ENCODE measurements at places on chromosomes 2 and 18. TPM values are rescaled to one million over a fixed set of nuclear protein-coding genes. Genes with fewer than 3 reads are reported as not detected.
A peak's percentile ranks its signal among the peaks of the same experiment; 100 is the strongest.

The PXDN gene
- 36.4 TPM for total RNA-seq

DNA sequence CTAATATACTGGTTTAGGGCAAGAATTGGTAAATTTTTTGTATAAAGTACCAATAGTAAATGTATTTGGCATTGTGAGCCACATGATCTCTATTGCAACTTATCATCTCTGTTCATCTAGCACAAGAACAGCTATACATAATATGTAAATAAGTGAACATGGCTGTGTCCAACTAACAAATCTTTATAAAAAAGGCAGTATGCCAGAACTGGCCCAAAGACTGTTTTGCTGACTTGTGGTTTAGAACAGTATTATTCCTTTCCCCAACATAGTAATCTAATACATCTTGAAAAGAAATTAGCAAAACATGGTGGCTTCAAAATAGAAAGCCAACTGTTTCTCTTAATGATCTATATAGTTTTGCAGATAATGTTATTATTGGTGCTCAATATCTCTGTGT lies 441.4 kb upstream of the CELF4 start:
- no peak for DNase-seq
- H3K36me3 ChIP-seq: no peaks in the 10 kb centered on the region
- no peaks in the 10 kb centered on the region for H3K27me3 ChIP-seq
- H3K4me3 ChIP-seq: no peak overlapping the region
- H3K27ac ChIP-seq: no peak overlapping the region

GRCh38 chr2:56184500-56185011 lies 766 bp downstream of the CCDC85A start:
- H3K27me3 ChIP-seq: peaks cover 17% of the 10 kb centered on the region
- peak; percentile 34 for DNase-seq
- peak overlapping the region; percentile 89 for H3K27ac ChIP-seq
- H3K36me3 ChIP-seq: no peaks in the 10 kb centered on the region

The NAT8 gene
- not detected for total RNA-seq

DNA sequence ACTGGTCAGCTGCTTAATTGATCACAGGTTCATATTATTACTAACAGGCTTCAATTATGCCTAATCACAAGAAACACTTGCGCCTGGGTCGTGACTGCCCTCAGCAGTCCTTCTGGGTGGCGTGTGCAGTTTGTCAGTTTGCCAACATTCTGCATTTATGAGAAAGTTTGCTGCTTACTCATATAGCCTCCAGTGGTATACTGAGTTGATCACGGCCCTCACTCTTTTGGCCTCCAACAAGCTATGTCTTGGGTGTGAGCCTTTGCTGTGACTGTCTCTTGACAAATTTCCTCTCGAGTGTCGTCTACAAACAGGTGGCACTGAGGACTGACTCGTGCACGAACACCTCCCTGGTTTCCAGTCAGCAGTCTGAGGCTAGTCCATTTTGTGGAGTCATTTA lies 27.3 kb downstream of the DCDC2C start:
- H3K36me3 ChIP-seq: no peaks in the 10 kb centered on the region
- no peaks in the 10 kb centered on the region for H3K27me3 ChIP-seq
- no peak for DNase-seq

- no peaks in the 10 kb centered on the region for H3K36me3 ChIP-seq
- no peak overlapping the region for H3K4me3 ChIP-seq
- no peaks in the 10 kb centered on the region for H3K4me1 ChIP-seq
- no peak overlapping the region for H3K27ac ChIP-seq
Observed at GRCh38 chr2:133711806-133712205, 143.5 kb upstream of the NCKAP5 start.

DNA sequence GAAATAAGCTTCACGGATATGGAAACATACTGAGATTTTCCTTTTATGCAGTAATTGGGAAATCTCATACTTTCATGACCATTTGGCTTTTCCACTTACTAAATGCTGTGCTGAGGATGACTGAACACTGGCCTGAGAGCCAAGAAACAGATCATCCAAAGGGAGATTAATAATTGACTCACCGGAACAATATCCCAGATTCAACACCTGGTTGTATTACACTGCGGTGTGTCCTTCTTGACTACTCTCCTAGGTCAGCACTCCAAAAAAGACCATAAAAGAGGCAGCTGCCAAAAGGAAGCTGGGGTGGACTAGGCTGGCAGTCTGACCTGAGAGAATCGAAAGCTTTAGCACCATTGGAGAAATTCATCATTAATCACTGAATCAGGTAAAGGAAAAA lies 469.1 kb downstream of the CBLN2 start:
- no peaks in the 10 kb centered on the region for H3K27me3 ChIP-seq
- H3K4me3 ChIP-seq: no peak overlapping the region
- no peaks in the 10 kb centered on the region for H3K36me3 ChIP-seq
- no peak overlapping the region for H3K27ac ChIP-seq
- DNase-seq: no peak

The AMER3 gene
- total RNA-seq: not detected

GRCh38 chr2:199462956-199463692 lies 5.4 kb upstream of the SATB2 start:
- H3K36me3 ChIP-seq: no peaks in the 10 kb centered on the region
- peak; percentile 62 for DNase-seq
- peaks cover 85% of the 10 kb centered on the region for H3K27me3 ChIP-seq
- peak overlapping the region; percentile 54 for H3K4me3 ChIP-seq
- peaks cover 4% of the 10 kb centered on the region for H3K4me1 ChIP-seq

GRCh38 chr2:71710367-71711132 lies 257.2 kb downstream of the DYSF start:
- H3K4me3 ChIP-seq: no peak overlapping the region
- H3K27ac ChIP-seq: no peak overlapping the region
- no peaks in the 10 kb centered on the region for H3K36me3 ChIP-seq
- DNase-seq: no peak
- H3K27me3 ChIP-seq: no peaks in the 10 kb centered on the region

The MAB21L4 gene
- total RNA-seq: not detected

DNA sequence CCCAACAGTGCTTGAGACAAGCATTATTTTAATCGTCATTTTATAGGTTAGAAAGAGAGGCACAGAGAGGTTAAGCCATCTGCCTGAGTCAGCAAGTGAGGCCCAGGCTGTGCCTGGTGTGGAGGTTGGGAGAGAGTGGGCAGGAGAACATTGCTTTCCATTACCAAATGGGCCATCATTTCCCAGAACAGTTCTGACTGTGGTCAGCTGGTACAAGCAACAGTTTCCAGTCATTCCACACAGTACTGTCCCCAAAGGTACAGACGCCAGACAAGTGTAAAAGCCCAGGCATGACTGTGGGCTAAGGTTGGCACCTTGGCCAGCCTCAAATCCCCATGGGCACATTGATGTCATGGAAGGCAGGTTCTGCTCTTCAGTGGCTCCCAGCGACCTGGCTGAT lies 98.2 kb upstream of the LCLAT1 start:
- peak overlapping the region; percentile 88 for H3K27ac ChIP-seq
- H3K4me3 ChIP-seq: peak overlapping the region; percentile 45
- H3K4me1 ChIP-seq: peaks cover 67% of the 10 kb centered on the region
- no peaks in the 10 kb centered on the region for H3K36me3 ChIP-seq
- H3K27me3 ChIP-seq: no peaks in the 10 kb centered on the region

The STAT4 gene
- 3.1 TPM for total RNA-seq

DNA sequence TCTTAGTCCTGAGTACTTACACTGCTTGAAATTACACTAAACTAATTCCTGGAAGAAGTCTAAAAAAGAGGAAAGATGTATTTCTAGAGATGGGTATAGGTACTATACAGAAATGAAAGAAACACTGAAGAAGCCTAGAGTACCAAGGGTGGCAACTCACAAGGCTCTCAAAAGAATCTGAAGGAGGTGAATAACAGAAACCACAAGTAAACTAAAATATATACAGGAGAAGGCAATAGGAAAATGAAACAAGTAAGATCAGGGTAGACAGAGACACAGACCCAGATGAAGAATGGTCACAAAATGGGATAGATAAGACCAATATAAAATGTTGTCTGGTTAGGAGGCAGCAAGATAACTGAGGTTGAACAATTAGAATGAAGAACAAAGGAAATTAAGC lies 59.9 kb downstream of the USP37 start:
- DNase-seq: no peak
- no peaks in the 10 kb centered on the region for H3K4me1 ChIP-seq

DNA sequence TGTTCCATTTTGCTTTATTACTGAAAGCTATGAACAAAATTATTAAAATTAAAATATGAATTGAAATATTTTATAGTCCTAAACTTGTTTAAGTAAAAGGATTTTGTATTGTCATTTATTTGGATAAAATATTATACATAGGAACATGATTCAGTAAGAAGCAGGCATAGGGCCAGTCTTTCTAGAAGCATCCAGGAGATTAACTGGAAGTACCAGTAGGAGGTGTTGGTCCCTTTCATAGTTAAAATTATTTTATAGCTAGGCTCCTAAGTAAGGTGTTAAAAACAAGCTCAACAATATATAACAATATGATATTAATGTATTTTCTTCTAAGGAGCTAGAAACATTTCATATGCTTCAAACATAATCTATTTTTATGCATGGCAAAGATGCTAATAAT lies 43.7 kb downstream of the FIGN start:
- H3K4me1 ChIP-seq: peaks cover 10% of the 10 kb centered on the region
- DNase-seq: no peak
- H3K4me3 ChIP-seq: no peak overlapping the region
- H3K27ac ChIP-seq: peak overlapping the region; percentile 19
- H3K36me3 ChIP-seq: no peaks in the 10 kb centered on the region

The M1AP gene
- total RNA-seq: not detected

DNA sequence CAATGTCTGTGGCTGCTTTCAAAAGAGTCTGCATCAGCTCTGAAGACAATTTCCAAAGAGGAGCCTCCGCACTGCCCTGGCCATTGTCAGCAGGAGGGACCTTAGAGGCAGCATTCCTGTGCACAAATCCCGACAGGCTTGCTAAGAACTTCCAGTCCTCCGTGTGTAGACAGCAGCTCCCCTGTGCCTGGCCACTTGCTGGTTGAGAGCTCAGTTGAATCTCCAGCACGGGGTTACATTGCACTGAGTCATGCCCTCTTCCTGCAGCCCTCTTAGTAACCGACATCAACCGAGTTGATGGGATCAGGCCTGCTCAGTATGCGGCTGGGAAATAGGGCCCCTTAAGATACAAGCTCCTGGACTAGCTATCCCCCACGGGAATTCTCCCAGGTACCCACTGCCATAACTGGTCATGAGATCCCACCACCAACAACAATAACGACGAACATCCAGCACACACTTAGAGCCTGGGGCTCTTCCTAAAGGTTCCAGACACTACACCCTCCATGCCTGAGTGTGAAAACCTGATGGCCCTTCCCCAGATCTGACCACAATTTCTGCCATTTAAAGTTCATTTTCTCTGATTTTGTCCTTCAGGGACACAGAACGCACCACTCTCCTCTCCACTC lies 12.0 kb downstream of the ATP6V1B1 start:
- H3K27ac ChIP-seq: no peak overlapping the region
- no peak for DNase-seq
- peak overlapping the region; percentile 27 for H3K4me3 ChIP-seq
- no peaks in the 10 kb centered on the region for H3K36me3 ChIP-seq

GRCh38 chr2:22487036-22487435 lies 897.9 kb upstream of the KLHL29 start:
- DNase-seq: no peak
- no peak overlapping the region for H3K4me3 ChIP-seq
- no peaks in the 10 kb centered on the region for H3K4me1 ChIP-seq
- no peak overlapping the region for H3K27ac ChIP-seq
- H3K27me3 ChIP-seq: no peaks in the 10 kb centered on the region

The VAMP8 gene
- total RNA-seq: 6.7 TPM

The ARHGAP28 gene
- total RNA-seq: 4.1 TPM

The GPBAR1 gene
- total RNA-seq: 0.88 TPM

DNA sequence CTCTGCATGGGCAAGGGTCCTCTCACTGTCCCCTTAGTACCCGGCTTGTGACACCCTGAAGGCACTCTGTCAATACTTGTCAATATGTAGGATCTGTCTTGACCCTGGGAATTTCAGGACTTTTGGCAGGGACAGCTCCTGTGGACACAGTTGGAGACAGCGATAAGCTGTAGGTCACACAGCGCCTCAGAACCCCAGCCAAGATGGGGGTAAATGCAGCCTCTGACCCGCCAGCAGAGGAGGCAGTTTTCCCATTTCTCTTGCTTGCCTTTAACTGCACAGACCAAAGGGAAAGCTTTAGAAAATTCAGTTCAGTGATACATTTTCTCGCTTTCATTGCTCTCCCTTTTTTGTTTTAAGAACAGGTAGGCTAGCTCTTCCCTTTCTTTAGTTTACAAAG lies 54.8 kb upstream of the KLHL29 start:
- H3K4me3 ChIP-seq: no peak overlapping the region
- H3K36me3 ChIP-seq: no peaks in the 10 kb centered on the region
- no peak overlapping the region for H3K27ac ChIP-seq
- DNase-seq: no peak
- H3K4me1 ChIP-seq: no peaks in the 10 kb centered on the region
